ENCODE measurements at places on chromosomes 11 and 22.

DNA sequence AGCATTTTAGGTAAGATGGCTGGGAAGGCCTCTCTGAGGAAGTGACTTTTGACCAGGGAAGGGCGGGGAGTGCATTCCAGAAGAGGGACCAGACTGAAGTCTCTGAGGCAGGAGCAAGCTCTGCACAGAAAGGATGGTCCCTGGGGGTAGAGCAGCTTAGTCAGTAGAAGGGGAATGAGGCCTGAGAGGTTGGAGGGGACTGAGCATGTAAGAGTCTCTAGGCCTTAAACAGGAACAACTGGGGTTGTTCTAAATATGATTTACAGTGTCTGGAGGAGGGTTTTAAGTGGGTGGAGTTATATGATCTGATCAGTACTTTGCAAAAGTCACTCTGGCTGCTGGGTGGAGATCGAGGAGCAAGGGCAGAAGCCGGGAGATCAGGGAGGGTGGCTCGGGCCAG, 31.7 kb upstream of the TEF start:
- no peak for DNase-seq

- DNase-seq = no peak
These were observed 14.1 kb downstream of the ZFP91 start for GRCh38 chr11:58592760-58593472.

DNA sequence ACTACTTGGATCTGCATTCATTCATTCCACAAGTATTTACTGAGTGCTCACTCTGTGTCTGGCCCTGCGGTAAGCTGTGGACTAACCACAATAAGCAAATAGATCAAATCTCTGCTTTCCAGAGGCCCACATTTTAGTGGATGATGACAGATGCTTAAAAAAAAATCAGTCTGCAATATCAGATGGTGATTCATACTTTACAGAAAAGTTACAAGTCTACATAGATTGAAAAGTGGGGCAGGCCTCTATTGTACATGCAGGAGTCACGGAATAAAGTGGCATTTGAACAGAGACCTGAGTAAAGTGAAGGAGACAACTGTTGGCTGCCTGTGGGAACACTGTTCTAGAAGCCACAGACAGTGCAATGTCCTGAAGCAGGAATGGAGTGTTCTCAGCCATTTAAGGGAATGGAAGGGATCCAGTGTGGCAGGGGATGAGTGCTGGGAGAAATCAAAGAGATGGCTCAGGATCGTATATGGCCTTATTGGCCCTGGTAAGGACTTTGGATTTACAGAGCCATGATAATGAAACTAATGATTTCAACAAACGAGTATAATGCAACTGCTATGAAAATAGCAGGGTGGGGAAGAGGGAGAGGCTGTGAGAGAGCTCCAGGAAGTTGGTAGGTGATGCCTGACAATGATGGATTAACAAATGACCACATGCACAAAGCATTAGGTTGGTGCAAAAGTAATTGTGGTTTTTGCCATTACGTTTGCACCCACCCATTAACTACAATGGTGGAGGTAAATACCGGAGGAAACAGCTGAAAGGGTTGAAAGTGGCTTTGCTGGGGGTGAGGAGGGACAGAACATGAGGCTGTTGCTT, 31.1 kb downstream of the TMEM45B start:
- DNase-seq = peak; percentile 89

DNA sequence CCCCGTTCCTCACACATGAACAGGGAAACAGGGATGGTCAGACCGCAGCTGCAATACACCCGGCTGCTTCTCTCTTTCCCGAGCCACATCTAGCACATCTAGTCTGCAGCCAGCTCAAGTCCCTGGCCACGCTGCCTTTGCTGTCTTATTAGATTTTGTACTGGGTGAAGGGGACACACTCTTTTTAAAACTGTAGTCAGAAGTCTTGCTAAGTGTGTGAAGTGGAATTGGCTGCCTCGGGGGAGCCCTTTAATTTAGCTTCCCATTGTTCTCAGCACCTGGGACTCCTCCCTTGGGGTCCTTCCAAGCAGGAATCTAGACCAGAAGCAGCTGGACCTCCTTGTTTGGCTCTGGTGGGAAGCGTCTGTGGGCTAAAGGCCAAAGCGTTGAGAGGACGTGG, 420.0 kb downstream of the CTTN start:
- DNase-seq = no peak

DNA sequence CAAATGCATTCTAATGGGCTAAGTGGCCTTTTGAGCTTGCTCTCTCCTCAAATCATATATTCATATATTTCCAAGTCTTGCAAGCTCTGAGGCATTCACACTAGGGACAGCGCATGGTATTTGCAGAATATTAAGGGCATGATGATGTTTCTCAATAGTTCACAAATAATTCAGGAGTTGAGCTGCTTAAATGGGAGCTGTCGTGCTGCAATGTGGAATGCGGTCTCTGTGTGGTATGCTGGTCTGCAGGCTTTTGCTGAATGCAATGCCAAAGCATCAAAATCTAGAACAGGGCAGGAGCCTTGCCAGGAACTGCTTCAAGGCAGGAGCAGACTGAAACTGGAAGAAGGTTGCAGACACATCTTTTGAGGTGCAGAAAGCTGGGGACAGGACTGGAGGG, 1060.0 kb downstream of the TBC1D22A start:
- no peak for DNase-seq

- DNase-seq = peak; percentile 17
These were observed 1125.0 kb downstream of the BRD1 start for GRCh38 chr22:48702573-48703264.

DNA sequence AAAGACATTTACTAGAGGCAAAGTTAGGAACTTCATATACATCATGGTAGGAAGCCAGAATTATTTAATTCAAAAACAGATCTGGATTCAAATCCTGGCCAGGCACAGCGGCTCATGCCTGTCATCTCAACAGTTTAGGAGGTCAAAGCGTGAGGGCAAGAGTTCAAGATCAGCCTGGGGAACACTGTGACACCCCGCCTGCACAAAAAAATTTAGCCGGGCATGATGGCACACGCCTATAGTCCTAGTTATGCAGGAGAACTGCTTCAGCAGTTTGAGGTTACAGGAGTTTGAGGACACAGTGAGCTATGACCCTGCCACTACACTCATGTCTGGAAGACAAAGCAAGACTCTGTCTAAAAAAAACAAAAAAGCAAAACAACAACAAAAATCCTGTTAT, 8.9 kb downstream of the MRTFA start:
- DNase-seq = no peak

- DNase-seq = no peak
These were observed 127.8 kb downstream of the CHST1 start for GRCh38 chr11:45537614-45538013.

DNA sequence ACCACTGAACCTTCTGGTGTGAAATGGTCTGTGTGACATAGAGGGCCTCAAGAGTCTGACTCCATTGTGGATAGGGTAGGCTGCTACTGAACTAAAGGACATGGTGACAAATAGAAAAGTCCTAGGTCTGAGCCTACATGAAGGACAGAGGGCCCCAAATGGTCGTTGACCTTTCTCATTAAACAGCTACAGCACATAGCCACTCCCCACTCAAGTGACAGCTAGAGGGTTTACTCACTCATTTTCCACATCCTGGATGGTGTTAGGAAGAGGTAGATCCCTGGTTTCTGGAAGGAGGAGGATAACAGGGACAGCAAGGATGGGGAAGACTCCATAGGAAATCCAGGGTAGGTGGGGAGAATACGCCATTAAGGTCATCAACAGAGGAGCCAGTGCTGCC, 63.3 kb downstream of the SLC22A24 start:
- no peak for DNase-seq

GRCh38 chr11:73317373-73317772, 9.3 kb downstream of the ARHGEF17 start:
- DNase-seq = peak; percentile 76

DNA sequence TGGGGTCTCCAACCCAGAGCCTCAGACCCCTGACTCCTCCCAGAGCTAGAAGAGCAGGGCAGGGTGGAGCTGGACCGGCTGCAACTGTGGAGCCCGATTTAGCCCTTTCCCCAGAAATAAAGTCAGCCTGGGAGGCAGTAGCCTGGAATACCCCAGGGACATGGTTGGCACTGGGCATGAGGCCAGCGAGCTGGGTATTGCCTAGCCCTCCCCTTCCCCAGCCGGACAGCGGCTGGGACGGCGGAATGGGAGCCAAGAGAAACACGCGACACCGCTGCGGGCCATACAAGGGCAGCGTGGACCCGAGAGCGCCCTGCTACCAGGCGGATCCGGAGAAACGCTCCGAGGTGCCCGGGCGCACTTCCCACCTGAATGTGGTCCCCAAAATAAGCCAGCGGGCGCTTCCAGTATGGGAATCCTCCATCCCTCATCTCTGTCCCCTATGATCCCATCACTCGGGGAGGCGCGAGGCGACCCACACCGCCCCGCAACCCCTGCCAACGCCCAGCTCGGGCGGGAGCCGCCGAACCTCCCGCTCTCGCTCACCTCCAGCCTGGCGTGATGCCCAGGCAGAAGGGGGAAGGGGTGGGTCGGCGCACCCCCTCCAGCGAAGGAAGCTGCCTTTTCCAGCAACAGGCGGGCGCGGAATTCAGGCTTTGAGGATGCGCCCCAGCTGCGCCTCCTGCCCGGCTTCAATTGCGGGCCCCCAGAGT, 758 bp downstream of the MCAM start:
- peak; percentile 70 for DNase-seq

GRCh38 chr11:1934335-1935155, 12.6 kb upstream of the MRPL23 start:
- no peak for DNase-seq

DNA sequence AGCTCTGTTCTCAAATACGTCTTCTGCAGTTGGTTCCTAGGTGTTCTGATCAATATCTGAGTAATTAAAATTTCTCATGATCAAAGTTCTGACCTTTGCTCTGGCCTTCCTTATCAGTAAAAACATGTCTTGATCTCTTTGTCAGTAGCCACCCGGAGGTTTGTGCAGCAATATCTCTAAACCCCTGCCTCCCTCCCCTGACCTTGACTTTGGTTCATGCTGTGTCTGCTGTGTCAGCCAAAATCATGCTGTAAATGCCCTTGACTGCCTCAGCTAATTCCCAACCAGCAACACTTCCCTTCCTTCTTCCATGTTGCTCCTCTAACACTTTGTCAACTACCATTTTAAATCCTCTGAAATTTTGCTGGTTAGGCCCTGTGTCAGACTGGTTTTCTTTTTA, 424.7 kb downstream of the FAM181B start:
- DNase-seq = no peak

GRCh38 chr11:111225881-111226280, 19.6 kb upstream of the POU2AF2 start:
- no peak for DNase-seq
